ENCODE measurements at places on chromosomes 2 and 18. TPM values are rescaled to one million over a fixed set of nuclear protein-coding genes. Genes with fewer than 3 reads are reported as not detected.

The IL1F10 gene
- total RNA-seq: 0.09 TPM

The SLC11A1 gene
- total RNA-seq: 0.21 TPM

The CD8B gene
- total RNA-seq: not detected

The CFAP65 gene
- 0.17 TPM for total RNA-seq

The EGR4 gene
- total RNA-seq: 0.19 TPM
